SK-N-SH treated with all-trans-retinoic acid at 6 μM for 48 hours (cell line): ENCODE measurements at places on chromosomes 11 and 22.

DNA sequence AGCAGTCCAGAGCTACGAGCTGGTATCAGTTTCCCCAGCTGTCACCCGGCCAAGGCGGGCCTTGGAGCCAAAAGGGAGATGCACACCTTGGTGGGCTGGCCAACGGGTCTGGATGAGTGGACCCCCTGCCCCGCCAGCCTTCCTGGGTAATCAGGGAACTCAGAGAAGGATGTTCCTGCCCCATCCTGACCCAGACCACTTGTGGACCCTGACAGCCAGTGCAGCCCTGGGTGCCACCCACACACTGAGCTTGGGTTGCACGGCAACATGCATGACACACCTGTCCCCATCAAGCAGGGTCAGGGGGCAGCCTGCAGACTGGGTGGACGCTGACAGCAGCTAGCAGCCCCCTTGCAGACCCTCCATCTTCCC, 8.6 kb downstream of the SLC25A1 start:
- ATAC-seq = no peak

DNA sequence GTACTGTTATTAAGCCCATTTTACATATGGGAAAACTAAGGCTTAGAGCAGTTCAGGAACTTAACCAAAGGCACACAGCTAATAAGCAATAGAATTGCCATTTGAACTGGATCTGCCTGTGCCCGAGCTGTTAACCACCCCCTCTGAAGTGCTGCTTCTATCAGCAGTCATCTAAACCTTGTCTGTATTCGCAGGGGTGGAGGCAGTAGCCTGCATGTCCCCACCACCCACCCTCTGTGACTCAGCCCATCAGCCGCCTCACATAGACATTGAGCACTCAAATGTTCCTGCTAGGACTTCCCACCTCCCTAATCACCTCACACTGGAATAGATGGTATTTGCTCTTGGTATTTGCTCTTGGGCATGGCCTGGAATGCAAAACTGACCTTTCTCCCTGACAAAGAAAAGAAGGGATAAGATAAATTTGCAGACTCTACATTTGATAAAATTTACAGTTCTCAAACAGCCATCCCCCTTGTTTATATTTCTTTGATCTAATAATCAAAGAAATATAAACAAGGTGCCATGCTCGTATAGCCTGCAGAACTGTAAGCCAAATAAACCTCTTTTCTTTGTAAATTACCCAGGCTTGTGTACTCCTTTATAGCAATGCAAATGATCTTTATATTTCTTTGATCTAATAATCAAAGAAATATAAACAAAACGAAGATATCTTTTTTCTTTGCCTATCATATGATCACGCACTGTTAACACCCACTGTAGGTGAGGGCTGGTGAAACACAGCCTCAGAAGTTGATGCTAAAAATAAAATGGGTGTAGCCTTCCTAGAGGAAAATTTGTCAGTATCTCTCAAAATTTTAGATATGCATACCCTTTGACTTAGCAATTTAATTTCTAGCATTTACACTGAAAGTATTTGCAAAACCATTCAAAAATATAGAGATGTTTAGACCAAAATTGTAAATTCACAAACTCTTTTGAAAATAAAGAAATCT, 15.9 kb downstream of the DKK3 start:
- ATAC-seq = peak; percentile 1; the same call in 1 of the 3 replicates

DNA sequence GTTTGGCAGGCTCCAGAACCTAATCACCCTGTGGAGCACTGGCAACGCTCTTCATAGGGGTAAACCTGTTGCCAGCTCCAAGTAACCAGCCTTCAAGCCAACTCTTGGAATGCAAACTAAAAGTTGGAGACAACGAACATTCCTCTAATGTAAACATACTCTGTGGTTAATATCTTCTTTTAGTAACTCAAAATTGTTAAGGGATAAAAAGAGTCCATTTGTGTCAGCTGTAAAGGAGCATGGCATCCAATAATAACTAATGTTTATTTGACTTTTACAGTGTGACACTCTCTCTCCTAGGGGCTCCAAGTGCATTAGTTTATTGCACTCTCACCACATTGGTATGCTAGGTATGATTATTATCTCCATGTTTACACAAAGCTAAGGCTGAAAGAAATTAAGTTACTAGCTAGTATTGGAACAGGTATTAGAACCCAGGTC, 31.0 kb upstream of the AMOTL1 start:
- peak; percentile 25 for ATAC-seq

- ATAC-seq = no peak
Observed at GRCh38 chr11:120832481-120833238, 191.2 kb upstream of the TBCEL start.

- ATAC-seq = no peak
Observed at GRCh38 chr11:73018856-73019255, 123.3 kb downstream of the FCHSD2 start.

DNA sequence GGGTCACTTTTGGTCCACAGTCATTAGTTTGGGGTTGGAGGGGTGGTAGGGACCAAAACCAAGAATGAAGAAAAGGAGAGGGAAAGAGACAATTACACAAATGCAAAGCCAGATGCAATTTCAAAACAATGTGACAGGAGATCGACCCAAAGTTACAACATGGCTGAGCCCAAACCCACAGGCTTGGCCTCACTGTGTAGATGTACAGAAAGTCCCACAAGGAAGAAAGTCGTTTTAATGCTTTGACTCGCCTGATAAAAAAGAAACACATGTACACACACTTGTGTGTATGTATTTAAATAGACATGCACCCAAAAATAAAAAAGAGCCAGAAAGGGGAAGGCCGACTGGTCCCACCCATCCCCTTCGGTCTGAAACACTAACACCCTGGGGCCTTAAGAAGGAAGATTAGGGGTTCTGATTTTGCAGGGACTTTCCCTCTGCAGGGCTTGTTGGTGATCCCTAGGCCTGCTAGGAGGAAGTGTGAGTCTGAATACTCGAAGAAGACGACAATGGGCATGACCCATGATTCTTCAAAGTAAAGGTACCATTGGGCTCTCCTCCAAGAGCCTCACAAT, 104.1 kb downstream of the ETS1 start:
- no peak for ATAC-seq

GRCh38 chr11:96328395-96329010, 14.5 kb downstream of the MAML2 start:
- ATAC-seq = peak; percentile 19

DNA sequence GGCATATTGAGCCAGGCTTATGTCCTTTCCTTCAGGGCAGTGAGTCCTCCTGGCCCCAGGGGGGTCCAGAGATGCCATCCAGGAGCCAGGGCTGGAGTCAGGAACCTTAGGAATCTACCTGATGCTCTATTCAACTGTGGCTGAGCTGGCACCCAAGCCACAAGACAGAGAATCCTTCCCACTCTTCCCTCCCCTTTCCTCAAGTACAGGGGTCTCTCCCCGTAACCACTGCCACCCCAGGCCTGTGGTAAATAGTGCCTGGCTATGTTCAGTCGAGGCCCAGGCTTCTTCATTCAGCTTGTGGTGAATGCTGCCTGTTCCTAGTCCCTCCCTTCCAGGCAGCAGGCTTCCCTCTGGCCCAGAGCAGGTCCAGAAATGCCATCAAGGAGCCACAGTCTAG, 45.5 kb upstream of the THY1 start:
- no peak for ATAC-seq

DNA sequence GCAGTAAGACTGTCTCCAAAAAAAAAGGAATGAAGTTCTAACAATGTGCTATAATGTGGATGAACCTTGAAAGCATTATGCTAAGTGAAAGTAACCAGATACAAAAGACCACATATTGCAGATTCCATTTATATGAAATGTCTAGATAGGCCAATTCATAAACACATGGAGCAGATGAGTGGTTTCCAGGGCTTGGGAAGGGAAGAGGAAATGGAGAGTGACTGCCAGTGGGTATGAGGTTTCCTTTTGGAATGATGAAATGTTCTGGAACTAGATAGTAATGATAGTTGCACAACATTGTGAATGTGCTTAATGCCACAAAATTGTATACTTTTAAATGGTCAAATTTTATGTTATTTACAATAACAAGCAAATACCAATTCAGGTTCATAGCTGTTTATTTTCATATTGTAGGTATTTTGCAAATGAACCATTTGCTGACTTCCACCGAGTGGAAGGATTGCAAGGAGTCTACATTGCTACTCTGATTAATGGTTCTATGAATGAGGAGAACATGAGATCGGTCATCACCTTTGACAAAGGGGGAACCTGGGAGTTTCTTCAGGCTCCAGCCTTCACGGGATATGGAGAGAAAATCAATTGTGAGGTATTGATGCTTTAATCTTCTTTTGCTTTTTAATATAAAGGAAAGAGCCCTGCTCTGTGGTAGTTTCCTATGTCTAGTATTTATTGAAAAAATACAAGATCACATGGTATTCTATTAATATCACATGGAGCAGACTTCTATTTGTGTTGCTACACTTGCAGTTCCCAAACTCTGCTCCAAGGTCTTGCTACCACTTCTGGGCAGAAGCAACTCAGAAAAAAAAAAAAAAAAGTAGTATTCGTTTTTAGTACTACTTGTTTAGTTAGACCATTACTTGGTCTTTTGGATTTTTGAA, 67.7 kb upstream of the SORL1-AS1 start:
- peak; percentile 97 for ATAC-seq

GRCh38 chr22:41541484-41541883, 2.8 kb downstream of the POLR3H start:
- no peak for ATAC-seq

DNA sequence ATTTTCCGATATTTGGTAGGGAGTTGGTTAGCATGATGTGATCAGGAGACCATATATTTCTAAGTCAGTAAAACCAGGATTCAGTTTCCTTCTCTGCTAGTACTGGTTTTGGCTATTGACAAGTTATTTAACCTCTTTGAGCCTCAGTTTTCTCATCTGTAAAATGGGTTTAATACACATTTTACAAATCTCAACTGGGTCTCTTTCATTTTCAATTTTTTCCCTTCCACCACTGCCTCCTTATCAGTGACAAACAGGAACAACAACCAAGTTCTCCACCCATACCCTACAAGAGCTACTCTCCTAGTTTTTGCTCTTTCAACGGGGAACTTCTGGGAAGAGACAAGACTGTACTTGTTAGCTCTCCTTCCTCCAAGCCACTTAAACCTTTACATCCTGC, 6.2 kb upstream of the APLP2 start:
- ATAC-seq = no peak

DNA sequence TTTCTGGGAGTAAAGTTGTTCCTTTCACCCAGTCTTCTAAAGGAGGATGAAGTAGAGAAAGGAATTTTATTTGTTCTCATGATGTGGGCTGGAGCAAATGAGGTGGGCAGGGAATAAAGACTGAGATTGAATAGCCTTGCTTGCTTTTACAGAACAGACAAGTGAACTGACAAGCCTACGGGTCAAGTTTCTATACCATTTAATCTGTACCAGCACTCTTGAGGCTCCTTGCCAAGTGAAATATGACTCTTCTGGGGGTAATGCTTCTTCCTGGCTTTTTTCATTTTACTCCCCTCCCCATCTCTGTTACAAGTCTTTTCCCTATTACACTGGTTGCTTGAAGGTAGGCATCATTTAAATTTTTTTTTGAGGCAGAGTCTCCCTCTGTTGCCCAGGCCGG, 54.8 kb downstream of the CSTPP1 start:
- ATAC-seq = peak; percentile 82
